ENCODE measurements at places on chromosomes 16 and 17.

DNA sequence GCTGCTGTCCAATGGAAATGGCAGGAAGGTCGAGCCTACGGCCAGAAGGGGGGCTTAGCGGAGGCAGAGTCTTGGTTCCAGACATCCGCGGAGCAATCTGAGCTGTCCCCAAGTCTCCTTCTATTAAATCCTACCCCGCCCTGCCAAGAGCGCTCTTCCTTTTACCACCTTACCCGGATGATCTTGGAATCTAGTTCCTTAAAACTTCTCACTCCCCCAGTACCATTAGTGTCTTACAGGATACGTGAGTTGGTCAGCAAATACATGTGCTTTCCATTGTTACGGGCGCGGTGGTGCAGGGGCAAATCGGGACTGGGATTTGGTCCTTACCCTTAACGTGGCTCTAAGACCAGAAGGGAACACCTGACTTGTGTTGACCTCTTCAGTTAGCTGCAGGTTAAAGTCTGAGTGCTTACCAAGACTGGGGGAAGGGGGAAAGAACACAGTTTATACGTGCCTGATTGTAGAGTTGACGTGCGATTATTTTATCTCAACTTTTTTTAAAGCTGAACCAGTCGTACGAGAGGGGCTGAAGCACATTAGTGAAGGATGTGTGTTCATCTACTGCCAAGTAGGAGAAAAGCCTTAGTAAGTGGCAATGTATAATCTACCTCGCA lies 495 bp downstream of the TXNDC17 start:
- ATAC-seq: peak; percentile 1

- ATAC-seq: no peak
These were observed 61.4 kb downstream of the NXN start for GRCh38 chr17:917941-918740.

DNA sequence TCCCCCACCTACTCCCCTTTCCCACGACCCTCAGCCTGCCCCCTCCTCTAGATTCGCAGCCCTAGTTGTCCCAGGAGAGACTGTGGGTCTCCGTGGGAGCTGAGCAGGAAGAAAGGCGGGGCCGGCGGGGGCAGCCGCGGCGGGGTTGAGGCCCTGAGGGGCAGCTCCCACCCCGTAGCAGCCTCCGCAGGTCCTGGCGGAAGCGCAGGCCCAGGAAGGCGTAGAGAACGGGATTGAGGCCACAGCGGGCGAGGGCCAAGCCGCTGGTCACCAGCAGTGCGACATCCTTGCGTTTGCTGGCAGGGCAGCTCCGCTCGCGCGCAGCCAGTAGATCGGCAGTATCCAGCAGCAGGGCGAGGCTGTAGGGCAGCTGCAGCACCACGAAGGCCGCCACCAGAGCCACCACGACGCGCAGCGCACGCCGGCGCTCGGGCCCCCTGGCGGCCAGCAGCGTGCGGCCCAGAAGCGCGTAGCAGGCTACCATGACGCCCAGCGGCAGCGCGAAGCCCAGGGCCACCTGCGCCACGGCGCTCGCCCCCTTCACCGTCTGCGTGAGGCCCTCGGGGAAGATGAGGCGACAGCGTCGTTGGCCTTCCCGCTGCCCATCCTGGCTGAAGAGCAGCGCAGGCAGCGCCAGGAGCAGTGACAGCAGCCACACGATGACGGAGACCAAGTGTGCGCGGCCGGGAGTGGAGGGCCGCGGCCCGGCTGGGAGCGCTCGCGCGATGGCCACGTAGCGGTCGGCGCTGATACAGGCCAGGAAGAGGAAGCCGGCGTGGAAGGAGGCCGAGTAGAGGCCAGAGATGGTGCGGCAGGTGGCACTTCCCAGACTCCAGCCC lies 1.9 kb downstream of the CCR10 start:
- ATAC-seq: peak; percentile 52

- ATAC-seq: peak; percentile 85
These were observed at the start of gene EPOP for GRCh38 chr17:38674749-38675615. Gene EPOP (minus strand): TSS chr17:38674957. CDS start chr17:38674495, 462 bp downstream.

DNA sequence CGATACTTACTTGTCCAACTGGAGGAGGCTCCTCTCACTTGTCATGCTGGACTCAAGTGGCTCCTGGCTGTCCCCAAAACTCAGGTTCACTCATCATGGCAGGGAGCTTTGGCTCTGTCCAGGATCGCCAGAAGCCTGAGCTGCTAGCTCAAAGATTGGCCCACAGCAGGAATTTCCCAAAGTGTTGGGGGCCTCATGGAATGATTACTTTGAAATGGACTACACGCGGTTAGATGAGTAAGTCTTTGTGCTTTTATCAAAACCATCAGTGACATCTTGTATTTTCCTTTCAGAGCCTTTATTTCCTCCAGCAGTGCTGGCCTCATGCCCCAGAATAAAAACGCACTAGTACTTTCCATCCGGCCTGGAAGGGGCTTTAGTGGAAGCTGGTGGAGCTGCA lies 29.2 kb upstream of the PHB1 start:
- no peak for ATAC-seq

- no peak for ATAC-seq
These were observed 8.0 kb downstream of the TRAF4 start for GRCh38 chr17:28751600-28752366.

DNA sequence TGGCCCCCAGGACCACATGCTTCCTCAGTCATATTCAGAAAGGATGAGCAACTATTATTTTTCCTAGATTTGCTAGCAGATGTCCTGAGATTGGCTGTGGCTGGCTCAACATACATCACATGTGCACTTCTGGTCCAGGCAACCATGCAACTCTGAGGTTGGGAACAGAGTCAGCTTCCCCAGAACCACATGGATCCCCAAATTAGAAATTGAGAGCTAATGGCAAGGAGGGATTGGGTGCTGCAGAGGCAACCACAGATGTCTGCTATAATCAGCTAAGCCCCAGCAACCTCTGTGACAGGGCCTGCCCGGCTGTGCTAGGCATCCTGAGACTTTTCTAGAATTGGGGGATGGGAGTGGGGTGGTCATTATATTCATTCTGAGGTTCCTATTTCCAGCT lies 33.8 kb upstream of the CLEC18A start:
- ATAC-seq: no peak

- ATAC-seq: peak; percentile 96
These were observed 21.7 kb downstream of the ACSF3 start for GRCh38 chr16:89115216-89115861.

- no peak for ATAC-seq
These were observed 6.0 kb upstream of the LPCAT2 start for GRCh38 chr16:55502801-55503366.

DNA sequence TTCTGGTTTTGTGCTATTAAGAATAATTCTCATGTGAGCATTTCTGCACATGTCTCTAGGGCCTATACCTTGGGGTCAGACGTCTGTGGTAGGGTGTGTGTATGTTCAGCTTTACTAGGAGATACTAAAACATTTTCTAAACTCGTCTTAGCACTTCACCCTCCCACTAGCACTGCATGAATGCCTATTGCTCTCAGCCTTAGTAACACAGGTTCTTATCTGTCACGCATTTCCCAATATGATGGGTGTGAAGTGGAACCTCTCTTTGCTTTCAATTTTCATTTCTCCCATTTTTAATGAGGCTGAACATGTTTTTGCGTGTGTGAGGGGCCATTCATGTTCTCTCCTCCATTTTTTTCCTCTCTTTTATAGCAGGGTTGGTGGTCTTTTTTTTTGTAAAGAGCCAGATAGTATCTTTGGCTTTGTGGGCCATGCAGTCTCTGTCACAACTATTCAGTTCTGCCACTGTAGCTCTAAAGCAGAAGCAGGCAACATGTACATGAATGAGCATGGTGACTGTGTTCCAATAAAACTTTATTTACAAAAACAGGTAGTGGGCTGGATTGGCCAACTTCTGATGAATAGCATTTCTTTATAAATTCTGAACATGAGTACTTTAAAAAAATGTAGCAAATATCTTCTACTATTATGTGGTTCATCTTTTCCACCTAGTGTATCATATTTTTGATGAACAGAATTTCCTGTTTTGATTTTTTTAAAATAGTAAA lies 354.0 kb downstream of the XYLT1 start:
- ATAC-seq: no peak

Measured in activated T-helper 17 cell treated with anti-CD3 and anti-CD28 coated beads, Interleukin-2, amount 50 U/mL, for 72 hours (primary cell).